Epithelial cell of proximal tubule (primary cell): ENCODE measurements at places on chromosomes 2 and 18.

- DNase-seq, result no peak
These were observed 70.4 kb upstream of the TWIST2 start for GRCh38 chr2:238777369-238778067.

DNA sequence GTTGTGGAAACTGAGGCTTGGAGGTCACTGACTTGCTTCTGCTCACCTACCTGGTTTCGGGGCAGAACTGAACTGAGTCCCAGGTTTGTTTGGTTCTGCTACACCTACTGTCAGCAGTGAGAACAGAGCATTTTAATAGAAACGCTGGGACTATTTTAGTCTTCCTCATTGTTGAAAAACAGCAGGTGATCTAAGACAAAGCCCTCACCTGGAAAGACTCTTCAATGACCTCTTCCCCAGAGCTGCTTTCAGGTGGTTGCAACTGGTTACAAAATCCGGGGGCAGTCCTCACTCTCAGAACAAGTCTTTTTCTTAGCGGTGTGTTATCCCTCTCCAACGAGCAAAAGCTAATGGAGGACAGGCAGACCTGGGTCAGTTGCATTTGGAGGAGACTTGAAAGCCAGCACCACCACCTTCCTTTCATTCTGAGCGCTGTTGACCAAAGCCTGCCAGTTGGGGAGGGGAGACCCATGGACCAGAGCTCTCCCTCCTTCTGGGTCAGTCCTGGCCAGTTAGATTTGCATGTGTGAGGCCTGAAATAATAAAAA lies 217.0 kb downstream of the NCK2 start:
- DNase-seq, result no peak

DNA sequence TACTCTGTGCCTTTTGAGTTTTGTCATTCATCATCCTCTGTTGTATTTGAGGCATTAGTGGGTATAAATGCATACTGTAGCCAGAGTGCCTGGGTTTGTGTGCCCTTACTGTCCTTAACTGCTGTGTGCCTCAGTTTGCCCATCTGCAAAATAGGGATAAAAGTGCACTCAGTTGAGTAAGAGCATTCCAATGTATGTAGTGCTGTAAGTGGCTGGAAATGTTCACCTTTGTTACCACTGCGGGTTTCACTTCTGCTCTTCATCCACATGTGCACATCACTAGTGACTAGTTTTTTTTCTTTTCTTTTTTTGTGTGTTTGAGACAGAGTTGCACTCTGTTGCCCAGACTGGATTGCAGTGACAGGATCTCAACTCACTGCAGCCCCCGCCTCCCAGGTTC lies 39.9 kb downstream of the PLEKHB2 start:
- no peak for DNase-seq

DNA sequence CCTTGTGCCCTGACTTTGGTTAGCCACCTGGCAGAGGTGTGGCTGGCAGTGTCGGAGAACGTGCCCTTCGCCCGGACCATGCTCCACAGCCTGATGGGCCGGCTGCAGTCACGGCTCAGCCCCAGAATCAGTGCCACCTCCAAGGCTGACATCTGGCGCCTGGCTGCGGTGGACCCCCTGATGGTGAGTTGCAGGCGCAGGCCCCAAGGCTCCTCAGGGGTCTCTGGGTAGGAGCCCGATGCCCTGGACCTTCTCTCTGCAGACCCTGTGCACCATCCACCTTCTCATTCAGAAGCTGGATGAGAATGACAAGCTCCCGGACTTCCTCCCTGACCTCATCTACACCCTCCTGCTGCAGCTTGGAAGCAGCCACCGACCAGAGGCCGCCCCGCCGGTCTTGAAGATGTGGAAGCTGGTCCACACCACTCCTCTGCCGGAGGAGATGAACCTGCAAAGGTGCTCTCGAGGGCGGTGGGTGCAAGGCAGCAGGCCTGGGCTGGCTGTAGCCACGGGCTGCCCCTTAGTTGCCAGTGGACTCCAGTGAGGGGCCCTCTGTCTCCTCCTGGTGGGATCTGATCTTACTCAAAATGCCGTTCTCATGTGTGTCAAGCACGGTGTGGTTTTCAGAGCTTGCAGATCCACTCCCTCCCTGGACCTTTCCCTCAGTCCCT lies 32.1 kb downstream of the HJURP start:
- no peak for DNase-seq

DNA sequence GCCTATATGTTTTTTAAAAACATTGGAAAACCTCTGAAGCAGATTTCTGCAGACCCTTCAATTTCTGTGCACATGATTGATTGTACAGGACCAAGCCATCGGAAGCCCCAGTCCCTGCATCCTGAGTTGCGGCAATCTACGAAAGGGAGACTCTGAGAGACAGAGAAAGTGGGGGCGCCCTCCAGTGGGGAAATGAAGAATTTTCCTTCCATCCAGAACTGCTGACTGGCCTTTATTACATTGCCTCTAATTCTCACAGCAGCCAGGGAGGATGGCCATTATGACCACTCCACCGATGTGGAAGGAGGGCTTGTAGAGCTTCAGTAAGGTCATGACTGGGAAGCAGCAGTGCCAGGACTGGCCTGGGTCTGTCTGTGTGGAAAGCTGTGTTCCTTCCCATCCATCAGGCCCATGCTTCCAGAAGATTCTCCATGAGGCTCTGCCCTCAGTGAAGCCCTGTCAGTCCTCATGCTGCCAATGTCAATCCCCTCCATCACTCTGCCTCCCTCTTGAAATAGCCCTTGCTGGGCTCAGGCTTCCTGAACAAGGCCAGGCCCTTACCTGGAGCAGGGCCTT lies 20.0 kb upstream of the RESP18 start:
- DNase-seq, result no peak

DNA sequence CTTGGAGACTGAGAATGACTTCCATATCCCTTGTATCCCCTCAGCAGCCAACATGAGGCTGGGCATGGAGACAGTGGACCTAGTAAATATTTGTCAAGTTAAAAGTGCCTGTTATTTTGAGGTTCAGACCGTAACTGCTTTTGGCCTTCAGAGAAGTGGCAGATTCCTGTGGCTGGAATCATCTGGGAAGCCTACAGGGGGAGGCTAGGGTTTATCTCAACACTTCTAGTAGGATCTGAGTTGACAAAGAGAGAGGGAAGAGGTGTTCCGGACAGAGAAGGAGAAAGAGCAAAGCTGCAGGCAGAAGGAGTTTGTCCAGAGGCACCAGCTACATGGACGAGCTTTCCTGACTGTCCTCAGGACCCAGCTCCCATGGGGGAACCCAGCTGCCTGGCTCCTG lies 27.0 kb downstream of the SLC14A2 start:
- DNase-seq, result no peak

- no peak for DNase-seq
These were observed 141.5 kb downstream of the ZNF516 start for GRCh38 chr18:76353500-76353899.

DNA sequence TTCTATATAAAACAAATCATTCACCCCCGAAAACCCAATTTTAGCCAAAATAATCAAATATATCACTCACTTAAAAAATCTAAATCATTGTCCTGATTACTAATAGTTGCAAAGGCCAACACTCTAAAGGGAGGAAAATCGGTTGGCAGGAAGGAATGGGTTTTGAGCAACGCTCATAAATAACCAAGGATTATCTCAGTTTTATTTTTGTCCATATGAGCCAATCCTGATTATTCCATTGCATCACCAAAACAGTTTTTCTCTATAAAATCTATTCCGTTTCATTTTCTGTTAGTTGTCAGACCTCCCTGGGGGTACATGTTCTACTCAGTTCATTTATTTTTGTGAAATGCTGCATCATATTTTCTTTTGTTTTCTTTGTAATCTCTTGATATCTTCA lies 174.1 kb downstream of the LRATD1 start:
- no peak for DNase-seq

DNA sequence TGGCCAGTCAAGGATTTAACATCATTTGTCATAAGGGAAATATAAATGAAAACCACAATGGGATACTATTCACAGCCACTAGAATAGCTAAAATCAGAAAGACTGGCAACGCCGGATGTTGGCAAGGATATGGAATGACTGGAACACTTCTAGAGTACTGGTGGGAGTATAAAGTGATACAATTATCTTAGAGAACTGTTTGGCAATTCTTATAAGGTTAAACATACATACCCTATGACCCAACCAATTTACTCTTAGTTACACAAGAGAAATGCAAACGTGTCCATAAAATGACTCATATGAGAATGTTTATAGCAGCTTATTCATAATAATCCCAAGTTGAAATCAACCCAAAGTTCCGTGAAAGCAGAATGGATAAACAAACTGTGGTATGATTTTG lies 35.1 kb downstream of the MAPK4 start:
- no peak for DNase-seq

DNA sequence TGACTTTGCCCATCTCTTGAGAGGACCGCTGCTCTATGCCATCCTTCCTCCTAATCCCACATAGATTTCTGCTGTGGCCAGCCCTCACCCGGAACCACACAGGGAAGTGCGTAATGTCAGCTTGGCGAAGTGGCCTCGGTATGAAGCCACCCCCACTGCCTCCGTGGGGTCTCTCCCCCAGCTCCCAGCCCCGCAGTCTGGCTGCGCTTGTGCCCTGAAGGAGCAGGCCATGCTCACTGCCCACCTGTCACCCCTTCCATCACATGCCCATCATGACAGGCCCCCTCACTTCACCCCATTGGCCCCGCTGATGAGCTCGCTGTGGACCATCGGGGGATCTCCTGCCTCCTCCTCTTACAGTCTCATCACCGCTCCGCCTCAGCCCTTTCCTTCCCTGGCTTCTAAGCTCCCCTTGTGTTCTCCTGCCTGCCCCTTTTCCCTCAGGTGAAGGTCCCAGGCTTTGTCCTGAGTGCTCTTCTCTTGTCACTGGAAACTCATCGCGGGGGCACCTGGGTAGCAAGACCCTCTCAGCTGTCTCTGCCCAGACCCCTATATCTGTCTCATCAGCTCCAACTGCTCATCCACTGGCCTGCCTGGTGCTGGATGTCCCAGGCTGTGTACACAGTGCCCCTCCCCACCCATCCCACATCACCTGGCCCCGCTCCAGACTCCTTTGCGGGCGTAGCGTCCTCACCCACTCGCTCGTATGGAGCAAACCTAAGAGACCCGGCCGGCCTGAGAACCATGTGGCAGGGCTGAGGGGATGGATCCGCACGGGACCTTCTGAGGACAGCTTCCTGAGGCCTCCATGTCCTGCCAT lies 81.7 kb downstream of the GLI2 start:
- no peak for DNase-seq

DNA sequence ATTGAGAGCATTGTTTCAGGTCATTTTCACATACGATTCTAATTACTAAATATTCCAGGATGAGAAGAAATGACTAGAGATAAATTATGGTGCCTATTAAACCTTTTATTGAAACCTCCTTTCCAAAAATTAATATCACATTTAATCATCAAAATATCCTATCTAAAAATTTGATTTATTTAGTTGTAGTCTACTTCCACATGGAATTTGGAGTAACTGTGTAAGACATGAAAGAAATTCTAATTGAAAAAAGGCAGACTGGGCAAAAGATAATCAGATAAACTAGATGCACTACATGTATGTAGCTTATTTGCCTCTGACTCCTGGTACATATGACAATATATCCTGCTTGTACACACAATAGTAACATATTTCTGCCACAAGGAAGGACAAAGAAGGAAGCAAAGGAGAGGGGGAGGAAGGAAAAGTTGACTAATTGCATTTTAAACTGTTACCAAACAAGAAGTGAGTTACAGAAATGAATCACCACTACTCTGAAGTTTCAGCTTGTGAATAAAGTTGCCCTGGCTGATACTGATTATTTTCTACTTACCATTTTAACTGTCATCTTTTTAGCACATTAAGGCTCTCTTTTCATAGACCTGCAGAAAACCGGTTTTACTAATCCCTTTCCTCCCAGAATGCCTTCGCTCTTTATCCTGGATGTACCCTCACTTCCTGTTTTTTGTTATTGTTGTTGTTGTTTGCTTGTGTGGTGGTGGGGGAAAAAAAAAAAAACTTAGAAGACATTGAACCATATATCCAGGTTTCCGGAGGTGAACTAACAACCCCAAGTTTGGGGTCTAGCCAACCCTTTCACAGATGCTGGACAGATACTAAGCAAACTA lies 28.4 kb downstream of the NRXN1 start:
- DNase-seq, result no peak

DNA sequence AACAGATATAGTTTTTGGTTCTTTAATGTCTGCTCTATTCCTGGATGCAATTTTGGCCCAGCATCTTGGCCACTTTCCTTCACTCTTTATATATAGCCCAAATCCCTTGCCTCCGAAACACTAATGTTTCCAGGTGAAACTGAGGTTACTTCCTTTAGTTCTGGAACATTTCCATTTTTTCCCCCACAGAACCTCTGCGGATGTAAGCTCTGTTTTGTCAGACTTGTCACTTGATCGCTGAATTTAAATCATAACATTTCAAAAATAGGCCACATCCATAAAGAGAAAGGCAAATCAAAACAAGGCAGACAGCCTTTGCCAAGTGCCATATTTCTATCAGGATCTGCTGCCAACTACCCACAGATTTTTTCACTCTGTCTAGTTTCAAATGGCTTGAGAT lies 115.1 kb downstream of the ANKRD44 start:
- no peak for DNase-seq

DNA sequence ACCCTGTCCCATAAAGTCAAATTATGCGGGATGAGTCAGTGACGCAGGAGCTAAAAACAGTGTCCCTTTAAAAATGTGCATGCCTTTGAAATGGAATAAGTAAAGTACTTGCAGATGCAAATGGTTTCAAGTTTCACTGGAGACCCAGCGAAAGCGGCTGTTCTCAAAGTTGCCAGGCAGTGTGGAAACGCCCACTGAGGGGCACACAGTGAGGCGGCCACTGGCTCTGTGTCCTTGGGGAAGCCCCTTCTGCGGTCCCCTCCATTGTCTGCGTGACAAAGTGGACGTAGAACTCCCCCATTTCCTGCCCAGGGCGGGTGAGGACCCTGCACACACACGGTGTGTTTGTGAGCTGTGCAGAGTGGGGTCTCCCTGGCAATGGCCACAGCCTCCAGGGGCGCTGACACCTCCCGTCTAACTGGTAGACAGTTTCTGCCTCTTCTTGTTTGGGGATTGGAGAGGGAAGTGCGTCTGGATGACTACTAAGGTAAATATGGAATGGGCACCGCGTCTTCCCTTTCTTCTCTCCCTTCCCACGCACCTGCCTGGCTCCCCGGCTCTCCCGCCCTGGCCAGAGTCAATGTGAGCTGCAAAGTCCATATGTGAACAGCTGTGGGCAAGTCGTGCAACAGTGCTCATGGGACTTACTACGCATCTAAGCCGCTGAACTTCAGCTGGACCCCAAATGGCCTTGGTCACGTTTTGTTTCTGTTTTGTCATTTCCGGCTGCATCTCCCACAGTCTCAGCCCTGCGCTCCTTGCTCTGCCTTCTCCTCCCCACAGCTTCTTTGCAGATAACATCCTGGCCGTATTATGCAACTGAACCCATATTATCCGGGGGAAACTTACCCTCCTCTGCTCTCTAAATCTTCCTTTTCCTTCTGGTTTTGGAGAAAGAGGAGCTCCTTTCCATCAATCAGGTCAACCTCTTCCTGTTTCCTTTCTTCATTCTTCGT lies 33.7 kb upstream of the ZNF516 start:
- no peak for DNase-seq
